EL (cell line): ENCODE measurements at places on chromosomes 4 and X.
A peak's percentile ranks its signal among the peaks of the same experiment; 100 is the strongest.

DNA sequence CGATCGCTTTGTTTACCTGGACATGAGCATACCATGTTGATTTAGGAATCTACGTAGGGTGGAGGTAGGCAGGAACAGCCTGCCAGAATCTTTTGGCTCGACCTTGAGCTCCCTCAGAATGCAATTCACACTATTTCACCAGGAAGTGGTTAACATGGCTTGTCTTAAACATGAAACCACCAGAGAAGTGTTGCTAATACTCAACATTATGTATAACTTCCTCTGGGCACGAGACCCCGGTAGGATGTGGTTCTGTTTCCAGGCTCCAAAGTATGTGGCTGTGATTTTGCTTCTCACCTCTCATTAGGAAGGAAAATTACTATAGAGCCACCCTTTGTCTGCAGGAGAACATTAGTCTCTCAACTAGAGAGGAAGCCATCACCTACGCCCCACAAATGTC, 59.0 kb upstream of the VCX3B start:
- no peak for DNase-seq

DNA sequence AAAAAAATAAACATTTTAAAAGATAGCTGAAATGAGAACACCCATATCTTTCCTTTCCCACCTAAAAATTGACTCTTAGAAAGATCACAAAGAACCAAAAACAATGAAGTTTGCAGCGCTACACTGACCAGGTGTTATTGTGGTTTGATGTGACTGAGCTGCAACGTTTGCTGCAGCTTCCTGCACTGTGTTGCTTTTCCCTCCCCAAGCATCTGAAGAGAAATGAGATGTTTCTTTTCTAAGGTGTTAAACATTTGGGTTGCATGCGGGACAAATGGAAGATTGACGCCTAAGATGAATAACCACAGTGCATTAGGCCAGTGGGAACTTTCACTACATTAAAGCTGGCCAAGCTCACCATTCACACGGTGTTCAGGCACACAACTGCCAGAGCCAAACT, 8.9 kb downstream of the LEF1 start:
- no peak for DNase-seq

- DNase-seq, result peak; percentile 8
Measured at GRCh38 chrX:12693754-12694153, 97.5 kb upstream of the PRPS2 start.

- DNase-seq, result peak; percentile 53
Measured at GRCh38 chrX:40012868-40013265, 84.9 kb downstream of the BCOR start.

GRCh38 chr4:32106767-32107166, 1386.6 kb downstream of the PCDH7 start:
- DNase-seq, result no peak

DNA sequence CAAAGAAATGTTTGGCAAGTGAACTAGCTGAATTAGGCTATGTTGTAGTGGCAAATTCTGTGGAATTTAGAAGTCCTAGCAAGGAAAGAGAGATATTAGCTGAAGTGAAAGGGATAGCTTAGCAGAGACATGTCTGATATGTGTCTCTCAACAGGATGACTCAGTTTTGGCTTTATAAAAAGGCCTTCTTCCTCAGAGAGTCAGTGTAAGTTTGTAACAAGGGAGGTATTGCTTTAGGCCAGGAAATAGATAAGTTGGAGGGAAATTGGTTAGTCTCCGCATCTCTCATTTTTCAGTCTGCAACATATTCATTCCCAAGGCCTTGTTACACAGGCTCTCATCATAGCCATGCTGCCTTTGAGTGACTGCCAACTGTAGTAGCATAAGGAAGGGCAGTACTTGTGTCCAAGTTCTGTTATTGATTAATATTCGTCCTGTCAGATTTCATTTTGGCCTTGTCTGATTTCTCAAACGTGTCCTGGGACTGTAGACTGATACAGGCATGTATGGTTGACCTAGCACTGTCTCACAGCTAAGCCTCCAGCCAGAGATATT, 4.0 kb downstream of the TMEM164 start:
- no peak for DNase-seq

DNA sequence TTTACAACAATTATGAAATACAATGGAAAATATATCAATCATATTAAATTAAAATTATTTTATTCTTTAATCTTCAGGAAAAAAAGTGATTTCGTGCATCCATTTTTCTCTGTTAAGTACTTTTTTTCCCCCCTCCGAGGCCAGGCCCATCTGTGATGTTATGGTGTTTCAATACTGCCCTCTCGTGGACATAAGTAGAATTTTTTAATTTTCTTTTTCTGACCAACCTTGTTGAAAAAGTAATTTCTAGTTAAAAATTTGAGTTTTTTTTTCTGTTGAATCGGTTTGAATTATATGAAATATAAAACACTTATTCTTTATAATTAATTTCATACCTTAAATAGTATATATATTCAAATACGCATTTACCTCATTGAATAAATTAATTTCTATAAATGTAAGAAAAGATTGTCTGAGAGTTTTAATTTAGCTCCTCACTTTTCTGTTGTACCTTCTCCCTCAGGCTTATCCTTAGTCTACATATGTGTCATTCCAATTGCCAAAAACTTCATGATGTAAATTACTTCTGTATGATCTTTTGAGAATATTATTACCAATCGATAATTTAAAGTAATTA, 175.8 kb upstream of the TECRL start:
- DNase-seq, result peak; percentile 8

GRCh38 chrX:107699616-107700015, 71.3 kb downstream of the PRPS1 start:
- DNase-seq, result no peak

GRCh38 chrX:77444075-77444474, 3.1 kb upstream of the FGF16 start:
- DNase-seq, result no peak

DNA sequence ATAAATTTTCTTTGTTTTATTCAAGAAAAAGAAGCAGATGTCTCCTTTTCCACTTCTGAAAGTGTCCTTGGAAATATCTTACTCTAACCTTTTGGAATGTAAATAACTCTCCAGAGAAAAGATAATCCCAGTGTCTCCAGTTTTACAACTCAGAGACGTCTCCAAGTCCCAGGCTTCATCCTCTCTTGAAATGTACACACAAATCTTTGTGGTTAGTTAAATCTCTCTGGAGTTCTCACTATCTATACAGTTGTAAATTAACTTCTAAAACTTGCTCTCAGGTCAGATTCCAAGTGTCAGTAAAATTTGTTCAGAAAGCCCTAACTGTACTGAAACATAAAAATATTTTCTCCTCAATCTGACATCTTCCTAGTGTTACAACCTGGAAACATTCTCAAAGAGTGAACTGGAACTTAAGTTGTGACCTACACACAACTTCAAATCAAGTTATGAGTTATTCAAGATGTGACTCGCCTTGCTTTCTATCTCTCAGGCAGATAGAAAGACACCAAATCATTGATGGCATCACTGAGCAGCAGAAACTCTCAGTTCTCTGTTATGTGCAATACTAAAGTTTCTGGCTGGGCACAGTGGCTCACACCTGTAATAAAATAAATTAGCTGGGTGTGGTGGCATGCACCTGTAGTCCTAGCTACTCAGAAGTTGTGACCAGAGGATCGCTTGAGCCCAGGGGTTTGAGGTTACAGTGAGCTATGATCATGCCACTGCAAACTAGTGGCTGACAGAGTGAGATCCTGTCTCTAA, 284.2 kb downstream of the RCHY1 start:
- no peak for DNase-seq

DNA sequence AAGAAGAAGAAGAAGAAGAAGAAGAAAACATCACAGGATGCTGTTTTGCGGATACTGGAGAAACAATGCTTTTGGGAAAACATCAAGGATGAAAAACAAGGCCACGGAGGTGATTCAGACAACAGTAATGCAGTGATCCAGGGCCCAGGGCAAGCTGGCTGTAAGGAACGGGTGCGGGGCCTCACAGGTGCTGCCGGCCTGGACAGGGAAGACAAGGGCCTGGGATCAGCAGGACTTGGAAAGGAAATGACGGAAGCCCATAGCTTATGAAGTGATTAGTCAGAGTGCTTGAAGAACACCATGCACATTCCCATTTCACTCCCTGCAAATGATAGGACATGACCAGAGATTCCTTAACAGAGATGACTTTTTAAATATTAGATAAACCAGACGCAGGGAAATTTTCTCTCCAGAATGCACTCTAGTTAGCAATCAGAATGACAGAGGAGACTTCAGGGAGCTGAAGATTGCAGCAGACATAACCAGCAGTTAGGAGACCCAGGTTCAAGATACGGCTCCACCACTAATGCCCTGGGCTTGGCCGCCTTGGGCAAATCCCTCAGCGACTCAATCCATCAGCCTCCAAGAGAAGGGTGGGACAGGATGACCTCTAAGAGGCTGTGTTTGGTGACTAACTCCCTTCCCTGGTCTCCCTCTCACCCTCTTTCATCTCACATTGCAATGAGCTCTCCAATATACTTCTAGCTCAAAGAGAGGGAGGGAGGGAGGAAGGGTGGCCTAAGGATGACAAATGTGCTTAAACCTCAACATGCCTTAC, 54.1 kb downstream of the APBB2 start:
- DNase-seq, result peak; percentile 97

- DNase-seq, result peak; percentile 84
Measured at GRCh38 chrX:48802089-48802904, 430 bp downstream of the HDAC6 start.

DNA sequence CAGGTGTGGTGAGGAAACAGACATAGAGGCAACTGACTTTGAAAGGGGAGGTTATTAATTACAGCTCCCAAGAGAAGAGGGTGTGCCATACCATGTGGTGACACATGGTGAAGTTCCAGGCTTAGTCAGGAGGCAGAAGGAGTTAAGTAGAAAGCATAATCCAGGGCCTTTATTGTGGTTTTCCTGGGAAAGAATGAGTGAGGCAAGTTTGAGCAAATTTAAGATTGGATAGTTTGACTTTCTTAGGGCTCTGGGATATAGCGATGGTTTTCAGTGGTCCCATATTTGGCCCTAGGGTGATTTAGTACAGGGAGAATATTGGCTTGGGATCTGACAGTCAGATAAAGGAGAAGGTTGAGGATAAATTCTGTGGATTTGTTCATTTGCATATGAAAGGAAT, 495.9 kb upstream of the FSTL5 start:
- DNase-seq, result no peak
